PC-9 (cell line): ENCODE measurements at places on chromosomes 12 and 14. TPM values are rescaled to one million over a fixed set of nuclear protein-coding genes. Genes with fewer than 3 reads are reported as not detected.

The BEGAIN gene
- not detected in 2 replicates for total RNA-seq

The GPR65 gene
- total RNA-seq, result not detected in 2 replicates

DNA sequence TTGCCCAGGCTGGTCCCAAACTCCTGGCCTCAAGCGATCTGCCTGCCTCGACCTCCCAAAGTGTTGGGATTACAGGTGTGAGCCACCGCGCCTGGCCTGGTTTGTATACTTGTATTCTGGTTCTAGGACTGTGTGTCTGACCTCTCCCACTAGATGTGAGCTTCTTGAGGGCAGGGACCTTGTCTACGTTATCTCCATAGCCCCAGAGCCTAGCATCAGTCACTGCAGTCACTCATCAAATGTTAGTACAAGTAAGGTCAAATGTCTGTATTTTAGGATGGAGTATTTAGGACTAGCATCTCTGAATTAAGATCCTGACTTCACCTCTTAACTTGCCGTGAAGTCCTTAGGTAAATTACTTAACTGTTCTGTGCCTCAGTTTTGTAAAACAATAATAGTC is 2.9 kb downstream of the RILPL2 start:
- no peak overlapping the region for H3K4me3 ChIP-seq
- H3K27me3 ChIP-seq, result no peaks in the 10 kb centered on the region
- no peaks in the 10 kb centered on the region for H3K36me3 ChIP-seq

GRCh38 chr12:42255221-42255865 is 17.3 kb upstream of the YAF2 start:
- H3K27ac ChIP-seq, result no peak overlapping the region
- no peaks in the 10 kb centered on the region for H3K36me3 ChIP-seq
- no peaks in the 10 kb centered on the region for H3K27me3 ChIP-seq
- no peak for DNase-seq

DNA sequence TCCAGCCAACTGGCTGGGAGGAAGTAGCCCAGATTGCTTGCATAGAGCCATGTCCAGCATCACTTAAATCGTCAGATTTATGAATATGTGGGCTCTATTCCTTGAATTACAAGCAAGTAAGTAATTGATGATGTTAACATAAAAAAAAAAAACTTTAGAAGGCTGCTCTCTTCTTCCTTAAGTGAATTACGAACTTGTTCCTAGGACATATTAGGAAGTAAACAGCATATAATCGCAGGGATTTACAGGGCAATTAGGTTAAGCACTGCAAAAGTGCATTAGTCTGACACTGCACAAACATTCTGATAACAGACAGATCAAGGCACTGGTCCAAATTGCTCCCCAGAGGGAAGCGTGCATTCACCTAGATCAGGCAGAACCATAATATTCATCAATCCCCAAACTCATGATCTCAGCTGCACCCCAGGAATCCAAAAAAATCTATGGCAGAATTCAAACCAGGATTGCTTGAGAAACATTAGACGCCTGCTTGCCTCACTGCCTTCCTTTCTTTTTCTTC is 293.2 kb downstream of the TMEM132D start:
- H3K27ac ChIP-seq, result no peak overlapping the region
- H3K36me3 ChIP-seq, result no peaks in the 10 kb centered on the region
- DNase-seq, result no peak

The P2RX2 gene
- not detected in 2 replicates for total RNA-seq

The CELA1 gene
- total RNA-seq, result 0.58 TPM in 1 of 2 replicates, not detected in the other

DNA sequence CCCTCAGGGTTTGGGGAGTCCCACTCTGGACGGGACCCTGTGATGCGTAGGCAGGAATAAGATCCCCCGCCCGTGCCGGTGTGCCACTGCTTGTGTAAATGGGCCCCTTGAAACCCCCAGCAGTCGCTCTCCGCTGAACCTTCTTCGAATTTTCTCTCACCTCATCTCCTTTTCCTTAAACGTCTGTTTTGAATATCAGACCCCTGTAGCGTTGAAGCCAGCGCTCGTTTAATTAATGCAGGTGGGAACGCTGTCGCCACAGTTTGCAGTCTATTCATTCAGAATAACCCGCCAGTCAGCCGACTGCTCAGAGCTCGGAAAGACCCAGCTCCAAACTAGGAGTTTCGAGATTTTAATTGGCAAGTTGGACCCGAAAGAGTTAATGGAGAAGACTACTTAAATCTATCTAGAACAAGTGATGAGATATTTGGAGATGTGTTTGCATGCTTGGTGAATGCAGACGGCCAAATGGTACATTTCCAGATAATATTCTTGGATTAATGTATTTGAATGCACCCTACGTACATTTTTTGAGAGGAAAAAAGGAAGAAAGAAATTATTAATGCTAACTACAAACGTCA is 739 bp upstream of the PPP2R5E start:
- H3K27me3 ChIP-seq, result no peaks in the 10 kb centered on the region
- peaks cover 9% of the 10 kb centered on the region; the same call in 1 of the 2 replicates for H3K36me3 ChIP-seq
- H3K4me1 ChIP-seq, result peaks cover 22% of the 10 kb centered on the region
- H3K4me3 ChIP-seq, result peak overlapping the region; percentile 82
- no peak overlapping the region for H3K27ac ChIP-seq
- no peak for DNase-seq

- H3K27ac ChIP-seq, result no peak within 1 kb of the TSS
- no peak within 1 kb of the TSS for H3K4me3 ChIP-seq
- H3K27me3 ChIP-seq, result no peaks in the 10 kb centered on the region
- peak; percentile 55 for DNase-seq
Measured at GRCh38 chr12:102197789-102198188, at the start of gene PMCH. TSS of gene PMCH (minus strand) at chr12:102197833. CDS start at chr12:102197770, 63 bp downstream.
